GM06990 (cell line): ENCODE measurements at places on chromosomes 13 and 19.

GRCh38 chr19:1183543-1184172, 9.6 kb upstream of the SBNO2 start:
- DNase-seq = peak; percentile 78

DNA sequence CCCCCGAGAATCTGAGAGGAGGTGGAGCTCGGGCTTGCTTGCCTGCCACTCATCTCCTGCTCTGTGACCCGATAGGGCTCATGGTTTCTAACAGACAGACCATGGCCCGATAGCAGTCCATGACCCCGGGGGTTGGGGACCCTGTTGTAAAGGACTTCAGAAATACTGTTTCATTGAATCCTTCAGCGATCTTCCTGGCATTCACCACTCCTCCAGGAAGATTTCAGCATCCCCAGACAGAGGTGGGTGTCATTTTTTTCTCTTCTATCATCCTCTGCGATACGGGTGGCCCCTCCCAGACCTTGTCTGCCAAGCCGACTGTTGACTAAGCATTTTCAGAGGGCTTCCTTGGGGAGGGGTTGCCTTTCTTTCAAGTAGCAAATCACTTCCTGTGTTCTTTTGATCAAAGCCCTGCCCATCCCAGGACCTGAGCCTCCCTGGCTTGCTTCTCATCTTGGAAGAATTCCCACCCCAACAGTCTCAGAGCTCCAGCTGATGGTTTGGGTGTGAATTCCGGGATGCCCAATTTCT, 1.7 kb downstream of the MYO1F start:
- DNase-seq = no peak

- DNase-seq = peak; percentile 51
These were observed at the start of gene B3GNT8 for GRCh38 chr19:41426952-41427646. B3GNT8 (minus strand) TSS chr19:41427374; CDS start chr19:41426778, 596 bp downstream.

- DNase-seq = no peak
These were observed 9.2 kb downstream of the UBXN6 start for GRCh38 chr19:4448147-4448985.

GRCh38 chr19:17752865-17753639, 1.8 kb downstream of the FCHO1 start:
- no peak for DNase-seq

- DNase-seq = no peak
These were observed 33.2 kb downstream of the CCL25 start for GRCh38 chr19:8085598-8086408.

- DNase-seq = no peak
These were observed 97.3 kb downstream of the TDRD3 start for GRCh38 chr13:60494296-60494695.

DNA sequence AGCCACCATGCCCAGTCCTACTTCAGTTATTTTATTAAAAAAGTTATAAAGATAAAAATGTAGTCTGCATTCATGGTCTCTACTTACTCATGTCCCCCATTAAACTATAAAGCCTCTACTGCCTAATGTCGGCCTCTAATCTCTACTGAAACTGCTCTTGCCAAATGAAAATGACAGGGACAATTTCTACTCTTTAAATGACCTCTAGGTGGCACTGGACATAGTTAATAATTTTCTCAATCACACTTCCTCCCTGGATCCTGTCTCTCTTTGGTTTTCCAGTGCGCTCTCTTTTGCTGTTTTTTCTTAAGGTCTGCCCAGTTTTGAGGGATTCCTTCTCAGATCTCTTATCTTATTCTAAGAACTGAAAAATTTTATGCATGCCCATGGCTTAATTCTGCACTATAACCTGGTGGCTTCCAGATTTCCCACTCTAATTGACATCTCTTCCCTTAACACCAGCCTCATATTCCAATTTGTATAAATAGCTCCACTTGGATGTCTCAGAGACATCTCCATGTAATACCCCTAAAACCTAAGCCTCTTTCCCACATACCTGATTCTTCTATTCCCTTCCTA, 54.3 kb downstream of the MTMR6 start:
- no peak for DNase-seq

GRCh38 chr19:41748012-41748411, 7.3 kb upstream of the CEACAM6 start:
- DNase-seq = no peak

DNA sequence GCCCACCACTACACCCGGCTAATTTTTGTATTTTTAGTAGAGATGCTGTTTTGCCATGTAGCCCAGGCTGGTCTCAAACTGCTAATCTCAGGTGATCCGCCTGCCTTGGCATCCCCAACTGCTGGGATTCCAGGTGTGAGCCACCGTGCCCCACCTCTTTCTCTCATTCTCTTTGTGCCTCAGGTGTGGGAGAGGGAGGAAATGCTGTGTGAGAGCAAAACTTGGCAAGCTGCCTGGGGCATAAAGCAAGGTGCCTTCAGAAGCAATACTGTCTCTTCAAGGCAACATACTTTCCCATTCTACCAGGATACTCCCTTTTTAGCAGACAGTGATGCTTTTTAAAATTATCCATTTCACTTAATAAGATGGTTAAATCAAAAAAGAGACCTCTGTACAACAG, 53.2 kb upstream of the RFC3 start:
- no peak for DNase-seq

DNA sequence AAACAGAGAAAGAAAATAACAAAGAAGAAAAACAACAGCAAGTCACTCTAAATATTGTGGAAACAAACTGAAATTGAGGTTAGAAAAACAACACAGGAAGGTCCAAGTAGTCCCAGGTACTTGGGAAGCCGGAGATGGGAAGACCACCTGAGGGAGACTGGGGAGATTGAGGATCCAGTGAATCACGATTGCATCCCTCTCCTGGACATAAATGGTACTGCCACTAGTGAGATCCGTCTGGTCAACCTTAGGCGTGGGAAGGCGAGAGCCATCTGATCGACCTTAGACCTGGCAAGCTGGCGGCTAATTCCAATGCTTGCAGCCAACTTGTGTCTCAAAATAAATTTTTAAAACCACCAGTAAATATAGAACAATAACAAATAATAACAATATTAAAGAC, 81.9 kb downstream of the ZNF726 start:
- DNase-seq = no peak

- no peak for DNase-seq
These were observed 77.3 kb downstream of the ZNF486 start for GRCh38 chr19:20244356-20244755.

DNA sequence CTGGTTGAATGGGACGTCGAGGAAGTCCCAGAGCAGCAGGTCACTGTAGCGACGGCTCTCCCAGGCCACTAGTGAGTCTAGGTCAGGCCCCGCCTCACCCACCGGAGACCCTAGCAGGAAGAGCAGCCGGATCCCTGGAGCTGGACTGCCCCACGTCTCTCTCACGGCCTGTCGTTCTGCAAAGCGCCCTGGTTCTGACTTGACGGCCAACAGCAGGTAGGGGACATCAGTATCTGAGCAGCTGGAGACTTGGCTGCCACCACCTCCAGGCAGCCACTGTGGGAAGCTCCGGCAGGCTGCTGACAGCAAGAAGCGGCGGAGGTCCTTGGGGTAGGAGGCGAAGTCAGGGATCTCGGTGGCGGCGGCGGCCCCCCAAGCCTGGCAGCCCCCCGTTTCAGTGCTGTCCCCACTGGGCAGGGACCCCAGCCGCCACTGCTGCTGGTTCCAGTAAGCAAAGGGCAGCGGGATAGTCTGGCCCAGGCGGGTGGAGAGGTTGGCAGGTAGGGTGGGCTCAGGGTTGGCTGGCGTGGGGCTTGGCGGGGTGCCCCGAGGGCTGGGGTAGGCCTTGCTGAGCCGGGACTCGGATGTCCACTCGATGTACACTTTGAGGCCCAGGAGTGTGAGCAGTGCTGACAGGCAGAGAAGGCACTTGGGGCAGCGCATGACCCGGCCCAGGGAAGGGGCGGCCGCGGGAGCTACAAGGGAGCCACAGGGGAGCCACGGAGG, 895 bp downstream of the B3GNT8 start:
- no peak for DNase-seq

GRCh38 chr13:37621811-37622361, 23.3 kb upstream of the POSTN start:
- no peak for DNase-seq
